GM19239 (cell line): ENCODE measurements at places on chromosomes 2 and 18.

GRCh38 chr2:71496156-71496770, 42.9 kb downstream of the DYSF start:
- DNase-seq: no peak

- DNase-seq: no peak
These were observed 40.3 kb downstream of the CLASP1 start for GRCh38 chr2:121608967-121609366.

DNA sequence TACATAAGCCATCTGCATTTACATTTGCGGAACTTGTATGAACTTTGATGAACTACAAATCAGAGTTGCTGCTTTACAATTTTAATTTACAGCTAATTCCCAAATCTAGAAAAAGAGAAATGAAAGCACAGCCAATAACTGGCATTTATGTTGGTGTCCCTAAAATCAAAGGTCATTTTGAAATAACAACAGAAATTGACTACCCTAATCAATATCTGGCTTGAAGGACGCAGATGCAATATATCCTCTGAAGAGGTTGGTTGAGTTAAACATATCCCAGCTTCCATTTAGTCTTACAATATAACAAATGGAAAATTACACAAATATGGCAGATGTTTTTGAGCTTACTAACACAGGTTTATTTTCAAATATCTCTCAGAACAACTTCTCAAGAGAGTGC, 177.5 kb downstream of the KCNJ3 start:
- DNase-seq: no peak

DNA sequence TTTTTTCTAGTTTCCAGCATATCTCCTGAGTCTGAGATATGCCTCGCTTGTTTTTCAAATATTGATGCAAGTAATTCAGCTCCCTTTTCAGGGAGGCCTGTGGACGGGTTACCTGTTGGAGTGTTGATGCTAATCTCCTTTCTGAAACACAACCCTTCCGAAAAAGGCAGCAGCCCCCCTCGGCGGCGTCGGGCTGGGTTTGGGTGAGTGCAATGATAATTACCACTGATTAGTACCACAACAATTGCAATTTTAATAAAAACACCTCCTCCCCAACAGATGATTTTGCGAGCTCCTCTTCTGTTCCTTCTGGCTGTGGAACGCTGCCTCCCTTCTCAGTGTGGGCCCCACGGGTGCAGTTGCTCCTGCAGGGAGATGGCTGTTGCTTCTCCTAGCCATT, 66.3 kb downstream of the PTGR3 start:
- no peak for DNase-seq

- no peak for DNase-seq
These were observed 1.1 kb downstream of the ITGAV start for GRCh38 chr2:186590759-186591505.

DNA sequence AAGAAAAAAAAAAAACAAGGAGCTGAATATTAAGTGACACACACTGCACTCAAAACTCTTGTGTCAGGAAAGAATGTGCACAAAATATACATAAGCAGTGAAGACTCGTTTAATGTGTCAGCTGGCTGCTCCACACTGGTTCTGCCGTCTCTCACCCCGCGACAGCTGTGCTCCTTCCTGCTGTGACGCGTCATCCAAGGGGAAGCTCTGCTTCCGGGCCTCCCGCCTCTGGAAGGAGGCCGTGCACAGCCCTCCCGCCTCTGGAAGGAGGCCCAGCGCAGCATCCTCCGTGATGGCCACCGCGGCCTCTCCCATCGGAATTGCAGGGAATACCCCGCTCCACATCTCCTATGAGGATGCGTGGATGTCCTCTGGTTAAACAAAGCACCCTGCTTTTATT, 151.0 kb downstream of the HDAC4 start:
- no peak for DNase-seq

DNA sequence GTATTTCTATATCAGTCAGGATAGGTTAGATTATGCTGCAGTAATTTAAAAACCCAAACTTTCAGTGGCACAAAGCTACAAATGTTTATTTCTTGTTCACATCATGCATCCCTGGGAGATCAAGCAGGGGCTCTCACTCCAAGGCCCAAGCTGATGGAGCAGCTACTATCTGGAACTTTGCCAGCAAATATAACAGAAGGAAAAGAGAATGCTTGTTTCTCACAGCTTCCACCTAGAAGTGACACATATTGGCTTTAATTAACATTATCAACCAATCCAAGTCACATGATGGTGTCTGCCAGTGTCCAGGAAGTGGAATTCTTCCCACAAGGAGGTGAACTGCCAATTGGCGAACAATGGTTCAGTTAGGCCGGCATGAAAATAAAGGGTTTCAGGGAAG, 306.9 kb downstream of the BCL11A start:
- no peak for DNase-seq

GRCh38 chr2:119011162-119011909, 69.3 kb downstream of the MARCO start:
- DNase-seq: no peak

DNA sequence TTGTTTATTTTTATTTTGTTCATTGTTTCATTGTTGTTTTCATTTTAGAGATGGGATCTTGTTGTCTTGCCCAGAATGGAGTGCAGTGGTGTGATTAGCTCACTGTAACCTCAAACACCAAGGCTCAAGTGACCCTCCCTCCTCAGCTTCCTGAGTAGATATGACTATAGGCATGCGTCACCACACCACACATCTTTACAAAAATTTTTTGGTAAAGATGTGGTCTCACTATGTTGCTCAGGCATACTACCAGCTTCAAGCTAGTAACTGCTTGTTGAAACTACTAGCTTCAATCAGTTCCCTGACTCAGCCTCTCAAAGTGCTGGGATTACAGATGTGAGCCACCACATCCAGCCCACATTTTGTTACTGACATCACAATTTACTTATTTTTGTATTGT, 14.8 kb downstream of the FAM237A start:
- no peak for DNase-seq

DNA sequence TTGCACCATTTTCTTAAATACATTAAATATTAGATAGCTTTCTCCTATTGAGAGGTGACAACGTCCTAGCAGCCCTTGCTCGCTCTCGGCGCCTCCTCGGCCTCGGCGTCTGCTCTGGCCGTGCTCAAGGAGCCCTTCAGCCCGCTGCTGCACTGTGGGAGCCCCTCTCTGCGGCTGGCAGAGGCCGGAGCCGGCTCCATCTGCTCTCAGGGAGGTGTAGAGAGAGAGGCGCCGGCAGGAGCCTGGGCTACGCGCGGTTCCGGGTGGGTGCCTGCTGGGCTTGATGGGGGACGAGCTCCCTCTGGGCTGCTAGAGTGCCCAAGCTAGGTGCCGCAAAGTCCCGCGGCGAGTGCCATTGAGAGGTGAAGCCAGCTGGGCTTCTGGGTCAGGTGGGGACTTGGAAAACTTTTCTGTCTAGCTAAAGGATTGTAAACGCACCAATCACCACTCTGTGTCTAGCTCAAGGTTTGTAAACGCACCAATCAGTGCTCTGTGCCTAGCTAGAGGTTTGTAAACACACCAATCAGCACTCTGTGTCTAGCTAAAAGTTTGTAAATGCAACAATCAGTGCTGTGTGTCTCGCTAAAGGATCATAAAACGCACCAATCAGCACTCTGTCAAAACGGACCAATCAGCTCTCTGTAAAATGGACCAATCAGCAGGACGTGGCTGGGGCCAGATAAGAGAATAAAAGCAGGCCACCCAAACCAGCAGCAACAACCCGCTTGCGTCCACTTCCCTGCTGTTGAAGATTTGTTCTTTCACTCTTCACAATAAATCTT, 3.1 kb downstream of the RPRD1A start:
- DNase-seq: no peak

DNA sequence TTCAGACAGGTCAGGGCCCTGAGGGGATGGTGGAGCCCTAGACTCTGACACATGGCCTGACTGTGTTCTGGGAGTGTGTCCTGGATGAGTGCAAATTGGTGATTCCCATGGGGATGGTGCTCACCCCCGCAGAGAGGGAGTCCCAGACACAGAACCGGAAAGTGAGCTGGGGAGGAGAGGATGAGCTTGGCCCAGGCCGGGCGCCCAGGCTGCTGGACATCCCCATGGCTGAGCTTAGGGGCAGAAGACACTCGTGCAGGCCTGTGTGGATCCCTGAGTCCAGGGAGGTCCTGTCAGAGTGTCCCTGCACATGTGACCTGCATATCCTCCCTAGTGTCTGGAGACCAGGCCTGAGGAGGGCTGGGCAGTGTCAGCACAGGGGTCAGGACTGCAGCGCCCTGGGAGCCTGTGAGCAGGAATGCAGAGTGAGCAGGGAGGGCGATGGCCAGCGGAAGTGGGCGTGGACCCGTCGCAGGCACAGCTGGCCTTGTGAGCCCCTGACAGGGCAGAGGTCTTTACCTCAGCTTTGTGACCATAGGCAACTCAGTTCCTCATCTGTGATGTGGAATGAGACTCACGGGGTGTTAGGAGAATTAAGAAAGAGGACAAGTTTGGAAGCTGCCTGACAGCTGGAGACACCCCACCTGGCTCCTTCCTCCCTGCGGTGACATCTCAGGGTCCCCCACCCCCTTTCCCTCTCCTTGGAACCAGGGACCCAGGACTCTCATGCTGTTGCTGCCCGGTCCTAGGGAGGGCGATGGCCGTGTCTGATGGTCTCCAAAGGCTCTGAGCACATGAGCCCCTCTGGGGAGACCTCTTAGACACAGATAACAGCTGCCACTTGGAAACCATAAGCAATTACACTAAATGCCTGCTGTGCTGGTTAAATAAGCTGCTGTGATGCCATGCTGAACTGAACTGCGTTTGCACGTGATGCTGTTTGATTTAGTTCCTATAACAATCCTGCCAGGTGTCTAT, 62.6 kb upstream of the HS6ST1 start:
- DNase-seq: no peak

GRCh38 chr2:30239308-30239985, 8.1 kb downstream of the LBH start:
- DNase-seq: no peak

- DNase-seq: no peak
These were observed 244.3 kb downstream of the SETBP1 start for GRCh38 chr18:44924785-44925499.

- no peak for DNase-seq
These were observed 19.1 kb upstream of the KANSL1L start for GRCh38 chr2:210190345-210190744.

GRCh38 chr2:43139996-43140621, 86.3 kb downstream of the ZFP36L2 start:
- no peak for DNase-seq

GRCh38 chr2:157479081-157480027, 35.5 kb upstream of the CYTIP start:
- no peak for DNase-seq

DNA sequence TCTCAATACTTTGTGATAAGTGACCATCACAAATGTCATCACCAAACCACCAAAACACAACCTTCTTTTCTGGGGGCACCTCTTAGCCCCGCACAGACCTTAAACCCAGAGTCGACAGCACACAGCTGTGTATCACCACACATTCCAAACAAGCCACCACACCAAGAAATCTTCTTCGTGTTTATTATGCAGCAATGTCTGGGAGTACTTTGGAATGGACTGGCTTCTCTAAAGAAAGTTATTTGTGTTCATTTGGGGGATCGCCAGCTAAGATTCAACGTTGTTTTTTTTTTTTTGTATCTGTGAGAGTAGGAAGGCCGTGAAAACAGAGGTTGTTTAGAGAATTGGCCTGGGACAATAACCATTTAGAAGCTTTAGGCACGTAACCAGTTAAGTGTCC, 1.1 kb upstream of the MTA3 start:
- no peak for DNase-seq

- no peak for DNase-seq
These were observed 29.2 kb downstream of the ANKRD44 start for GRCh38 chr2:197281421-197281820.

GRCh38 chr2:100984892-100985307, 17.2 kb upstream of the RPL31 start:
- peak; percentile 64 for DNase-seq

GRCh38 chr2:112793449-112793978, 9.2 kb upstream of the IL1A start:
- no peak for DNase-seq

GRCh38 chr2:18861951-18862350, 272.6 kb upstream of the NT5C1B start:
- DNase-seq: no peak

DNA sequence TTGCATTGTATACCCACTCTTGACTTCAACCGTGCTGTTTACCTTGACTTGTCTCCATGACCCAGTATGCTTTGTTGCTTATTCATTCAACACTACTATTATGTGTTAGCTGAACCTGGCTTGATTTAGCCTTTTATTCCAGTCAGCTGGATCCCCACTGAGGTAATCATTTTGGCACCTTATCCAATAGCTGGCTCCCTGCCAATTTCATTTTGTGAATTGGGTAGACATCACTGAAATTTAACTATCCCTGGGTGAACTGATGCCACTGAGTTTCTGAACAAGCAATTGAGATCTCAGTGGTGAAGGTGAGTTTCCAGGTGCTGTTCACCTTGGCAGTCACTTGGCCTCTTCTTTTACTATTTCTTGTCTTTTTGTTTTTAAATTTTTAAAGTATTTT, 584.3 kb downstream of the ADCYAP1 start:
- DNase-seq: no peak

- no peak for DNase-seq
These were observed 12.9 kb upstream of the IKZF2 start for GRCh38 chr2:213164263-213164662.

GRCh38 chr2:161170958-161171932, 11.0 kb downstream of the TANK start:
- no peak for DNase-seq

- DNase-seq: no peak
These were observed 56.8 kb downstream of the PMS1 start for GRCh38 chr2:189841019-189841418.

GRCh38 chr2:178506524-178506923, 26.3 kb downstream of the PLEKHA3 start:
- DNase-seq: no peak

GRCh38 chr2:201130524-201131186, 14.7 kb downstream of the CFLAR start:
- no peak for DNase-seq

DNA sequence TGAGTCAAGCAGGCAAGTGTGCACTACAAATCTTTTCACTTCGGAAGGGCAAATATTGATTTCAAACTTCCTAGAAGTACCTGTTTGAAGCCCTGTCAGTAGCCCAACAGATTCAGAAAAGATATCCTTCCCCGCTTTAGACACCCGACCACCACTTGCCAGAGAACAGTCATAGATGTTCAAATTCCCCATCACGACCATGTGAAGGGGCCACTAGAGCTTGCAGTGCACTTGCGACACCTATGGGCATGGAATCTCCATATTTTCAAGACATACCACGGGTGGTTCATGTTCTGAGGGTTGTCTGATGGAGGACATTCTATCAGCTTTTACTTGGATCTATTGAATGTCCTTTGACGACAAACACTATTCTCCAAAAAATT, 23.8 kb downstream of the GNLY start:
- DNase-seq: no peak

GRCh38 chr2:216578325-216578724, 54.9 kb upstream of the IGFBP2 start:
- DNase-seq: no peak
